Germinal center (tissue), 1 donor: ENCODE measurements at places on chromosomes 1 and 21.

GRCh38 chr1:99749504-99750347 lies 16.7 kb downstream of the FRRS1 start:
- DNase-seq, result no peak

GRCh38 chr21:37446552-37446951 lies 80.0 kb downstream of the DYRK1A start:
- DNase-seq, result no peak

DNA sequence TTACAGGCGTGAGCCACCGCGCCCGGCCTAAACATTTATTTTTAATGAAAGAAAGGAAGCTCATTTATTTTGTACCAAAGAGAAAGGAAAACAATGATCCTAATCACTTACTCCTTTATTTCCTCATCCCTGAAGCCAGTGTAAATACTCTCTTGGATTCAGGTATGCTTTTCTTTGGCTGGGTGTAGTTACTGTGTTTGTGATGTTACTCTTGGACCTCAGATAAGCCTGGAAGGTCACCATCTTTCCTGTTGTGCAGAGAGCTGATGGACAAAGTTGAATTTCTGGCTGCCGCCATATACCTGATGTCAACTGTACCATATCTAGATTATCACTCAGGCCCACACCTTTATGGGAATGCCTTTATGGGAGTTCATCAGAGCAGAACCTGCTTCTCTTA lies 35.4 kb upstream of the FOXE3 start:
- no peak for DNase-seq

- no peak for DNase-seq
These were observed 6.2 kb upstream of the CENPS start for GRCh38 chr1:10424034-10424433.

DNA sequence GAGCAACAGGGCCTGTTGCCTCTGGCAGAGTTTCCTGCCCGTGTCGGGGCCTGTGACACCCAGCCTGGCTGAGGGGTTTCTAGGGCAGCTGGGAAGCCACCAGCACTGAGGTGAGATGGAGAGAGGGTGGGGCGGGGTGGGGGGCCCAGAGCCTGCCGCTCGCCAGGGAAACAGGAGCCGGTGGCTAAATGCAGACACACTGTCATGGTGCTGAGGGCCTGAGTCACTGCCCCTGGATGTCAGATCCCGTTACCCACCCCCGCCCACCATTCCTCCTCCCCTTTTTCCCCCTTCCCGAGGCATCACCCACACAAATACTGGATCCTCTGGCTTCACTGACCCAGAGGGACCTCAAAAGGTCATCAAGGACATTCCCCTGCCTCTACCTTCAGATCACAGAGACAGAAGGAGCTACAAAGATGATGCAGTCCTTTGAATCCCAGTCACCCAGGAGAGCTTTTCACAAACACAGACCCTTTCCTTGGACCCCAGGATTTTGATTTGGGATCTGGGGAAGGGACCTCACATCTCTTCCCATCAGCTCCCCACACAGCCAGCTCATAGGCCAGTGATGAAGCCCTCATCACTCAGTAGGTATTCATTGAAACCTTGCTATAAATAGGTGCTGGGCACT lies 1.9 kb upstream of the HSPB7 start:
- no peak for DNase-seq

GRCh38 chr1:83058327-83058726 lies 940.6 kb downstream of the TTLL7 start:
- DNase-seq, result no peak

DNA sequence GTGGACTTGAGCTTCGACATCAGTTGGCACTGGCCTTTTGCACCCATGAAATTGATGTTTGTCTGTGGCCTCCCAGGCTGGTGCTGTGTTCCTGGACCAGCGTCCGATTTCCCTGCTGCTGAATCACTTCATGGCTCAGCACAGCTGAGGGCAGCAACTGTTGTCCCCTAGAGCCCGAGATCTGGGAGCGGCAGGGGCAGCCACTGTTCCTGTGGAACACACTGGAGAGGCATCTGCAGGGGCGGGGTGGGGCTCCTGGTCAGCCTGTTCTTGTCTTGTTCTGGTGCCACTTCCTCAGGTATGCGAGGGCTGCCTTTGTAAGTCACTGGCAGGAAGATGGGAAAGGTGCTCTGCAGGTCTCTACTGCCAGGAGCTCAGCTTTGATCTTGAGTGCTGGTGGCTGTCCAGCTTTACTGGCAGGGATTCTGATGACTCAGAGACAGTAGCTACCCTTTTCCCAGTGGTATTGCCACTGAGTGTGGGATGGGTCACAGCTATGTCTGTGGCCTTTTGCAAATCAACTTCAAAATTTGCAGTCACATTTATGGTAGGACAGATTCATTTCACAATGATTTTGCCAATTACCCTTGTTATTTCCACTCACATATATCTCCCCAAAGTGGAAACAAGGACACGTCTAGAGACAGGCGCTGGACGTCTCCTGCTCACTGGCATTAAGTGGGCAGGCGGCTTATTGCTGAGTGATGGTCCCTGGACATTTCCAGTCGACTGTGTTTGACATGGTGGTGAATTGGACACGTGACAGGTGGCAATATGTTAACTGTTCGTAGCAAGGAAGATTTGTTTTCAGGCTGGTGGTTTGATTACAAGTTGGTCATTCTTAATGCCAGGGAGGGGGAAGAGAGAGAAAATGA lies 15.3 kb downstream of the AGPAT3 start:
- DNase-seq, result no peak

- DNase-seq, result no peak
These were observed 239.0 kb downstream of the SDCCAG8 start for GRCh38 chr1:243494741-243495431.

DNA sequence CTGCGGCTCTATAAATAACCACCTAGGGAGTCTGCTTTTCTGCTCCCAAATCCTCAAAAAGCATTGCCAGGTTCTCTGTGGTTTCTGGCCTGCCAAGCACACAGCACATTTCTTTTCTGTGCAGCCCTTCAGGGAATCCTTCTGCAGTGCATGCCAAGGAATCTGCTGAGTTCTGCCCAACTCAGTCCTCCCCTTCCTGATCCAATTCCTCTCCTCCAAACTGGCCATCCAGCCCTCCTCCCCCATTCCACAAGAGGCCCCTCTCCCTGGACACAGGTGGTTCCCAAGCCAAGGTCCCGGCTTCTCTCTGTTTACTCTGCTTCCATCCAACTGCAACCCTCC lies 61.8 kb downstream of the HIVEP3 start:
- DNase-seq, result no peak

- DNase-seq, result no peak
These were observed 18.6 kb upstream of the CEP350 start for GRCh38 chr1:179935909-179936496.

DNA sequence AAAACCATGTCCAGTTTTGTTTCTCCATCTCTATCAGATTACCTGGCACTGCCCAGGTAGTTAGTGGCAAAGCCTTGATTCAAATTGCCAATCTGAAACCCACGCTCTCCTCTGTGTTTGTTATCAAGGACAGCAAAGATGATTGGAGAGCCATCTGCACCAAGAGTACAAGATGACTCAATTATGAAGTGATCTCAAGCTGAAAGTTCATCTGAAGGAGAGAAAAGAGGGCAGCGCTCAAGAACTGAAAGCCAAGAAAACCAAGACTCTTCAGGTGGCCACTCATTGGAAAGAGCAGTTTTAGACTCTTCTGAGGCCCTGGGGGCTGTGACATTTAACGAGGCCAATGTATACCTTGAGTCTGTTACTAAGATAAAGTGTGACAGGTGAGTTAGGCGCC lies 13.8 kb downstream of the RXRG start:
- no peak for DNase-seq

DNA sequence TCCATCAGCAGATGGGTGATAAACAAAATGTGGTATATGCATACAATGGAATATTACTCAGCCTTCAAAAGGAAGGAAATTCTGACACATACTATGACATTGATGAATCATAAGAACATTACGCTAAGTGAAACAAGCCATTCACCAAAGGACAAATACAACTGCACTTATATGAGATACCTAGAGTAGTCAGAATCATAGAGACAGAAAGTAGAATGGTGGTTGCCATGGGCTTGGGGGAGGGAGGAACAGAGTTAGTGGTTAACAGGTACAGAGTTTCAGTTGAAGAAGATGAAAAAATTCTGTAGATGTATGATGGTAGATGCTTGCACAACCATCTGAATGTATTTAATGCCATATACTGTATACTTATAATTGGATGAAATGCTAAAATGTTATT lies 39.1 kb upstream of the KCNK2 start:
- DNase-seq, result no peak

DNA sequence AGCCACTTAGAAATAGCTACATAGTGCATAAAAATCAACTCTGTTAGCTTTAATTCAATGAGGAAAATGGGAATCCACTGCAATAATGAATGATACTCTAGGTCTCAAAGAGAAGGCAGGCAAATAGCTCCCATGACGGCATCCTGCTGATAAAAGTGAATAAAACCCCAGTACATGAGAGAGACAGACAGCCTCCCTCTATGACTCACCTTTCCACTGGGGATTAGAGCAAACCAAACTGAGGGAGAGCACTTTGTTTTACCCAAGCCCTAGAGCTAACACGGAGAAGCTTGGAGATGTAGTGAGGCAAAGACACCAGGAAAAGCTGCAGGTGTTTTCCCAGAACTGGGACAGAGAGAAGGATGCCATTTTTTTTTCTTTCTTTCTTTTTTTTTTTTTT lies 621.9 kb downstream of the LRRIQ3 start:
- DNase-seq, result no peak

GRCh38 chr1:9373619-9374018 lies 80.9 kb downstream of the SPSB1 start:
- DNase-seq, result no peak

- DNase-seq, result no peak
These were observed 304.3 kb upstream of the ESRRG start for GRCh38 chr1:217027403-217028080.

DNA sequence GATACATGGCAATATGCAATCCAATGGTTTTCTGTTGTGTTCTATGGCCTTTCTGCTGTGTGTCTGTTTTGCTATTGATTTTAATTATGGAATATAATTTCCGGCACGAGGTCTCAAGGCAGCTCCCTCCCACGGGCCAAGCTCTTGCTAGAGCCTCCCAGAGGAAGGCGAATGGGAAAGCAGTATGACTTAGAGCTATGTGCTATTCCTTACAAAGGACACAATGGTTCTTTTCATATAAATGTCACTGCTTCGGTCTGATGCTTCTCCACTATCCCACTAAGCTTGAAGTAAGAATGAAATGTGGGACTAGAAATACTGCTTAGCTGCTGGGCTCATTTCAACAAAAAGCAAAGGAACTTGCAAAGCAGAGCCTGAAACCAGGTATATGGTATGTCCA lies 322.2 kb upstream of the BEND5 start:
- no peak for DNase-seq

DNA sequence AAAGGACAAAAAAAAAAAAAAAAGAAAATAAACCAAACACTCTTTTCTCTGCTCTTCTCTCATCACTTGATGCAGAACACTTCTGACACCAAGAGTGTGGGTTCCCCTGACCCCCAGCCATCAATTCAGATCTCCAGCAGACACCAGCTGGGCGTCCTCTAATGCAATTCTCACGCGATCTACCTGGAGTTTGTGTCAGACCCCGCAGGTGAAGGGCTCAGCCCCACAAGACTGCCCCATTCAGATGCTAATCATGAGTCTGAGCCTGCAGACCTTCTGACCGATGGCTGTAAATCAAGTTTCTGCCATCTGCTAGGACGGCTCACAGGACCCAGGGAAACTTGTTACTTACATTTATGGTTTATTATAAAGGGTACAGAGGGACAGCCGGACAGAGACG lies 133.6 kb upstream of the C1orf174 start:
- DNase-seq, result no peak

DNA sequence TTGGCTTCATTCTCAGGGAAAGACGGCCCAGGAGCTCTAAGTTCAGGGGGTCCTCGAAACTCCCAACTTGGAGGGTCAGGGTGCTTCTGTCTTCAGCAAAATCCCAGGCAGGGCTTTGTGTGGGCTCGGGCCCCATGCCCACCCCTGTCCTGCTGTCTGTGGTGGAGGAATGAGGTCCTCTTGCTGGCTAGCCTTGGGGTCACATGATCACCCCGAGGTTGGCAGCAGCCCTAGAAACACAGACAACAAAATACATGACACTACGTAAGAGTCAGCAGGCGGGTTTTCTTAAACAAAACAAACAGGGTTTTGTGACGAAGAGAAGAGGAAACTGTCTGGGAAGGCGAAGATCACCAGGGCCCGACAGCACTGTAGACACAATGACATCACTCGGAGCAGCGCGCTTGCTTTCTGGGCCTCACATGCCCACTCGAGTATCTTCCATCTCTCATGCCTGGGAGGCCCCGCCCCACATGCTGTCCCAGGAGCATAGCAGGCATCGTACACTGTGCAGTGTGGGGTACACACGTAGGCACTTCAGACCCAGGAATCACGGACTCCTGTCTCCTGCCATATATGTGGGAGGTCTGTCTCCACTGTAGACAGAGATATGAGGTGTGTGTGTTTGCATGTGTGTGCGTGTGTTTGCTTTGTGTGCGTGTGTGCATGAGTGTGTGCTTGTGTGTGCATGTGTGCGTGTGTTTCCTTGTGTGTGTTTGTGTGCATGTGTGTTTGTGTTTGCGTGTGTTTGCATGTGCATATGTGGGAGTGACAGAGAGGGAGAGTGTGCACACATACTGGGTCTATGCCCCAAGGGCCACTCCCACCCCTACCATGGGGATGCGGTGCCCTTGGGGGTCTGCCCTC lies 94.7 kb downstream of the SIK1 start:
- DNase-seq, result no peak

GRCh38 chr1:162878000-162878596 lies 17.1 kb upstream of the CCDC190 start:
- no peak for DNase-seq

DNA sequence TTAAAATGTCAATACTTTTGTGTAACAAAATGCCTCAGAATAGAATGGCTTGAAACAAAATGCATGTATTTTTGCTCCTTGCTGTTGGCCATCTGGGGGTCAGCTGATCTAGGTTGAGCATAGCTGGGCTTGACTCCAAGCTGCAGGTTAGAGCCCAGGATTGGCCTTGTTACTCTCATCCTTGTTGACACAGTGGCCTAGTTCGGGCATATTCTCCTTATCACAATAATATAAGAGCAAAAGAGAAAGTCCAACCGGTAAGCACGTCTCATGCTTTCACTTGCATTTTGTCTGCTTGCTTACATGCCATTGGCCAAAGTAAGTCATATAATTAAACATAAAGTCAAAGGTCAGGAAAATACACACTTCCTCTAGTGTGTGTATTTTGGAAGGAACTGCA lies 456.2 kb downstream of the KCNT2 start:
- no peak for DNase-seq

DNA sequence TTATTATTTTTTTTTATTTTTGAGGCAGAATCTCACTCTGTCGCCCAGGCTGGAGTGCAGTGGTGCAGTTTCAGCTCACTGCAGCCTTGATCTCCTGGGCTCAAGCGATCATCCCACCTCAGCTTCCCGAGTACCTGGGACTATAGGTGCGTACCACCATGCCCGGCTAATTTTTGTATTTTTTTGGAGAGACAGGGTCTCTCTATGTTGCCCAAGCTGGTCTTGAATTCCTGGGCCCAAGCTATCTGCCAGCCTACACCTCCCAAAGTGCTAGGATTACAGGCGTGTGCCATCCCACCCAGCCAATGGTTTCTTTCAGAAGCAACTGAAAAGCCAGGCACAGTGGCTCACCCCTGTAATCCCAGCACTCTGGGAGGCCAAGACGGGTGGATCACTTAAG lies 2.3 kb downstream of the KRTCAP2 start:
- no peak for DNase-seq
